H7 (cell line): ENCODE measurements at places on chromosomes 2 and 18. TPM values are rescaled to one million over a fixed set of nuclear protein-coding genes. Genes with fewer than 3 reads are reported as not detected.

CYP27C1 gene
- total RNA-seq = 0.59 and 0.83 TPM in 2 replicates

SEPTIN2 gene
- 249 and 274 TPM in 2 replicates for total RNA-seq

ZAP70 gene
- total RNA-seq = 0.33 and 2.5 TPM in 2 replicates

ZBTB7C gene
- total RNA-seq = 0.15 and 0.38 TPM in 2 replicates

CENPA gene
- 34.0 and 38.2 TPM in 2 replicates for total RNA-seq

UGT1A10 gene
- not detected in 2 replicates for total RNA-seq

CGREF1 gene
- 1.0 and 1.6 TPM in 2 replicates for total RNA-seq

AMMECR1L gene
- 11.2 and 12.1 TPM in 2 replicates for total RNA-seq

SH3BP4 gene
- 45.8 and 61.4 TPM in 2 replicates for total RNA-seq

IL36RN gene
- total RNA-seq = not detected in 2 replicates

LRRTM1 gene
- 0.37 and 2.7 TPM in 2 replicates for total RNA-seq

KCNG3 gene
- total RNA-seq = 2.7 and 5.4 TPM in 2 replicates

IMPACT gene
- total RNA-seq = 27.8 and 41.8 TPM in 2 replicates

BCL11A gene
- 30.5 and 34.9 TPM in 2 replicates for total RNA-seq

LDLRAD4 gene
- total RNA-seq = 21.0 and 23.9 TPM in 2 replicates
